Aorta (tissue), 5 donors: ENCODE measurements at places on chromosomes 12 and 14. TPM values are rescaled to one million over a fixed set of nuclear protein-coding genes. Genes with fewer than 3 reads are reported as not detected.

The GALNT8 gene
- 4.7 TPM for total RNA-seq

The TIGAR gene
- 10.5 TPM for total RNA-seq

The KRT72 gene
- not detected for total RNA-seq

The CCDC38 gene
- total RNA-seq: not detected

The PSMD9 gene
- total RNA-seq: 37.2 TPM

The TMEM132C gene
- 0.78 TPM for total RNA-seq

The TMEM30B gene
- total RNA-seq: 81.7 TPM

The KRT75 gene
- total RNA-seq: not detected

The CCDC175 gene
- 1.1 TPM for total RNA-seq

The LYSET gene
- total RNA-seq: 12.7 TPM

The STXBP6 gene
- 2.8 TPM for total RNA-seq

The BCAT1 gene
- 27.7 TPM for total RNA-seq

The BIN2 gene
- total RNA-seq: 9.4 TPM

The SERPINA10 gene
- total RNA-seq: not detected

The NPFF gene
- total RNA-seq: not detected

The ISM2 gene
- 0.39 TPM for total RNA-seq

The ERP27 gene
- total RNA-seq: 3.2 TPM

The KCNC2 gene
- total RNA-seq: not detected

The TAS2R9 gene
- total RNA-seq: not detected

The RTL1 gene
- not detected for total RNA-seq

The CCDC177 gene
- not detected for total RNA-seq

The NDRG2 gene
- 68.7 TPM for total RNA-seq

The ACOT6 gene
- total RNA-seq: not detected

The PPM1H gene
- 9.3 TPM for total RNA-seq

The DPY19L2 gene
- 40.8 TPM for total RNA-seq
